ENCODE measurements at places on chromosomes 2 and 18. TPM values are rescaled to one million over a fixed set of nuclear protein-coding genes. Genes with fewer than 3 reads are reported as not detected.

Gene RAB17
- total RNA-seq, result 31.9 TPM

GRCh38 chr2:149463328-149464002 lies 124.1 kb downstream of the MMADHC start:
- no peak for DNase-seq

Gene ABI2
- total RNA-seq, result 131 TPM

- no peak for DNase-seq
Observed at GRCh38 chr2:17672583-17673317, 80.9 kb downstream of the SMC6 start.

- no peak for DNase-seq
Observed at GRCh38 chr18:22182884-22183697, 13.7 kb downstream of the GATA6 start.

DNA sequence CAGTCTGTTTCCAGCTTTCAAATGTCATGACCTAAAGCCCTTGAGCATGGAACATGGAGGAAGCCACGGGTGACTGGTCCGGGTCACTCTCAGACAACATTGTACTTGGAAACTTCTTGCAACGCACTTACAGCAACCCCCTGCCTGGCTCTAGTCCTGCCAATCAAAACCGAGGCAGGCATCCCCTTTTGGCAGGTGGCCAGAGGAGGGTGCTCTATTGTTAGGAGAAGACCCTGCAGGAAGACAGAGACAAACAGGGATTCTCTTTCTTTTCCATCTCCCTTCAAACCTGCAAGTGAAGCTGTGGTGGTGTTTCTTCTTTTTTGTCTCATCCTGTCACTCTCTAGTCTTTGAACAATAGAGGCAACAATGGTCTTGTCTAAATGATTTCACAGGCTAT lies 667.2 kb downstream of the ZEB2 start:
- DNase-seq, result peak; percentile 70
